ENCODE measurements at places on chromosomes 12 and 14.

DNA sequence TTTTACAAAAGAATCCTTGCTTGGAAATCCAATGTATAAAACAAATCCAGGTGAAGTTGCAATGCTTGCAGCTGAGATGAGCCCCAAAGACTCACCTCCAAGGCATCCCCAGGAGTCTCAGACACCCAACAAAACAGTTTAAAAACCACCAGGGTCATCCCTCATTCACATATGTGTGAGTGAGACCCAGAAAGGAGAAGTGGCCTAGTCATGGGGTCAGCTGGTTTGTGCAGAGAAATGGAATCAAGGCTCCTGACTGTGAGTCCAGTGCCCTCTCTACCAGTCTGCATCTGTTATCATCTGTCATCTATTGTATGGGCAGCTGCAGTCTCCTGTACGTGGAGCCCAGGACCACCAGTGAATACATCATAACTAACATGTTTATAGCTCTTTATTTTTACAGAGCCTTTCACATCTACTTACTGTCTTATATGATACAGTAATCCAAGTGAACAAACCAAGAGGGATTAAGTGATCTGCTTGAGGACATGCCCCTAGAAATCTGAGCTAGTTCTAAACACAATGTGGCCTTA, 27.1 kb downstream of the PLEKHG7 start:
- DNase-seq, result no peak

- no peak for DNase-seq
Observed at GRCh38 chr14:78725086-78725485, 554.9 kb downstream of the NRXN3 start.

DNA sequence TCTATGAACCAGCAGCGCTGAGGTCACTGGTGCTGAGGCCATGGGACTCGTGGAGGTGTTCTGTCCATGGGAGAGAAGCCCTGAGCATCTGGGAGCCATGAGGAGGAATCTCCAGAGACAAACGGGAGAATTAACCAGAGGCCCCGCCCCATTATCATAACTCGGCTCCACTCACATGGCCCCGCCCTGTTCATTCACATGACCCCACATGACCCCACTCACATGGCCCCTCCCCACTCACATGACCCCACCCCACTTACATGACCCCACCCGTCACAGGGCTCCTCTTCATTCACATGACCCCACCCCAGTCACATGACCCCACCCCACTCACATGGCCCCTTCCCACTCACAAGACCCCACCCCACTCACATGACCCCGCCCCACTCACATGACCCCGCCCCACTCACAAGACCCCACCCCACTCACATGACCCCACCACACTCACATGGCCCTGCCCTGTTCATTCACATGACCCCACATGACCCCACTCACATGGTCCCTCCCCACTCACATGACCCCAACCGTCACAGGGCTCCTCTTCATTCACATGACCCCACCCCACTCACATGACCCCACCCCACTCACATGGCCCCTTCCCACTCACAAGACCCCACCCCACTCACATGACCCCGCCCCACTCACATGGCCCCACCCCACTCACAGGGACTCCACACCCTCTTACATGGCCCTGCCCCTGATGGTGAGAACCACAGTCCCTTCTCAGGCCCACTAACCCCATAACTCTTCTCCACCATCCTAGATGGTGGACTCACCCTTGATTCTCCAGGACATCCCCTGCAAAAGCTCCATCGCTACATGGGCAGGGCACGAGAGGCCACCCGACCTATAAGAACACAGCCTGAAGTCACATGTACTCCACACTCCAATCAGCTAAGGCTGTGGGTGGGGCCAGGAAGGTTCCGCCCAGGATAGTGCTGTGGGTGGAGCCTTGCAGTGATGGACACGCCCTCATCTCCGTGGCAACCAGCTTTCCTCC, 151.1 kb upstream of the SFSWAP start:
- DNase-seq, result no peak

GRCh38 chr12:3933074-3933818, 60.0 kb upstream of the PARP11 start:
- DNase-seq, result no peak

DNA sequence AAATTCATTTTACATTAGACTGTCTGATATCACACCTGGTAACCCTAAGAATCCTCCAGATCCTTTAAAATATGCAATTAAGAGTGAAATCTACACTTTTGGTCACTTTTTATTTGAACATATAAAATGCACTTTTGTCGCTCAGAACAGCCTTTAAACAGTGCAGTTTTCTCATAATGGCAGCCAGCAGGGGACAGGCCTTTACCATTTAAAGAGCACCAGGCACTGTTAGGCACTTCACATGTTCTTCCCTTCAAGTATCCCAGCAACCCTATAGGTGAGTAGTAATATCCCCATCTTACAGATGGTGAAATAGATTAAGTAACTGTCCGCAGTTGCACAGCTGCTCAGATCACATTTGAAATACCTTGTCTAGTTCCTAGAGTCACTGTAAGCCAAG, 11.3 kb upstream of the SAMD4A start:
- DNase-seq, result no peak

GRCh38 chr12:65510007-65510406, 231.5 kb downstream of the MSRB3 start:
- DNase-seq, result no peak

Measured in stimulated activated CD4-positive, alpha-beta T cell treated with anti-CD3 and anti-CD28 coated beads, Interleukin-1b, Interleukin-23, amount 100 ng/mL, for 1 hour (primary cell).